A549 treated with ZK216348 at 1 μM for 4 hours (cell line): ENCODE measurements at places on chromosomes 6 and 20. TPM values are rescaled to one million over a fixed set of nuclear protein-coding genes. Genes with fewer than 3 reads are reported as not detected.

TMEM244 gene
- total RNA-seq: not detected in 5 replicates

EPPIN gene
- not detected in 5 replicates for total RNA-seq

KIAA1755 gene
- 0.08 to 0.24 TPM (median 0.17 TPM) in 5 replicates for total RNA-seq

SLC12A5 gene
- total RNA-seq: 12.2 to 17.7 TPM (median 14.1 TPM) in 5 replicates

C20orf144 gene
- total RNA-seq: 0.08 to 0.19 TPM in 2 of 5 replicates, not detected in the others

XKR7 gene
- total RNA-seq: 0.02 to 0.03 TPM in 2 of 5 replicates, not detected in the others

ROS1 gene
- total RNA-seq: 0.13 to 0.28 TPM (median 0.19 TPM) in 5 replicates

TGM3 gene
- total RNA-seq: 0.07 to 0.22 TPM (median 0.08 TPM) in 3 of 5 replicates, not detected in the others

CST4 gene
- total RNA-seq: not detected in 5 replicates

COL20A1 gene
- total RNA-seq: 0.47 to 1.3 TPM (median 0.83 TPM) in 5 replicates

FHL5 gene
- not detected in 5 replicates for total RNA-seq

MAPK13 gene
- 0.45 to 1.5 TPM (median 1.1 TPM) in 5 replicates for total RNA-seq

HAO1 gene
- not detected in 5 replicates for total RNA-seq

TUBB2B gene
- total RNA-seq: 10.7 to 14.6 TPM (median 13.2 TPM) in 5 replicates

ARFGEF3 gene
- 0.45 to 0.61 TPM (median 0.48 TPM) in 5 replicates for total RNA-seq

TMEM30A gene
- 18.4 to 54.2 TPM (median 38.7 TPM) in 5 replicates for total RNA-seq

FOXC1 gene
- total RNA-seq: 6.4 to 10.8 TPM (median 8.2 TPM) in 5 replicates

PRND gene
- total RNA-seq: not detected in 5 replicates

CLDN20 gene
- not detected in 5 replicates for total RNA-seq

SDCBP2 gene
- total RNA-seq: 0.81 to 1.6 TPM (median 1.4 TPM) in 5 replicates

DSP gene
- 32.5 to 49.7 TPM (median 47.9 TPM) in 5 replicates for total RNA-seq

SS18L1 gene
- 7.4 to 11.4 TPM (median 10.8 TPM) in 5 replicates for total RNA-seq

SLC22A1 gene
- 1.7 to 3.4 TPM (median 2.2 TPM) in 5 replicates for total RNA-seq

MDFI gene
- 0.53 to 0.86 TPM (median 0.75 TPM) in 5 replicates for total RNA-seq

RHAG gene
- 0.11 TPM in 1 of 5 replicates, not detected in the others for total RNA-seq

FANCE gene
- total RNA-seq: 2.8 to 3.7 TPM (median 3.2 TPM) in 5 replicates

ABHD16B gene
- total RNA-seq: not detected in 5 replicates

NKAIN2 gene
- not detected in 5 replicates for total RNA-seq

SLC22A2 gene
- 0.25 to 0.34 TPM in 2 of 5 replicates, not detected in the others for total RNA-seq

KHDC1L gene
- total RNA-seq: 0.32 to 0.36 TPM in 2 of 5 replicates, not detected in the others

MTO1 gene
- 9.2 to 13.4 TPM (median 10.9 TPM) in 5 replicates for total RNA-seq

RAMACL gene
- total RNA-seq: 0.17 to 0.20 TPM in 2 of 5 replicates, not detected in the others

GLP1R gene
- total RNA-seq: not detected in 5 replicates

SNPH gene
- 2.4 to 5.1 TPM (median 4.4 TPM) in 5 replicates for total RNA-seq

OR2H2 gene
- total RNA-seq: not detected in 5 replicates

SOBP gene
- 0.85 to 1.6 TPM (median 1.1 TPM) in 5 replicates for total RNA-seq

CPNE5 gene
- total RNA-seq: 0.05 to 0.14 TPM (median 0.11 TPM) in 4 of 5 replicates, not detected in the other

ZSCAN16 gene
- total RNA-seq: 3.7 to 5.1 TPM (median 4.6 TPM) in 5 replicates

KHDRBS2 gene
- total RNA-seq: not detected in 5 replicates
